ENCODE measurements at places on chromosomes 11 and 22.

GRCh38 chr11:57425565-57426438 lies 1.1 kb downstream of the SLC43A3 start:
- no peak for DNase-seq

DNA sequence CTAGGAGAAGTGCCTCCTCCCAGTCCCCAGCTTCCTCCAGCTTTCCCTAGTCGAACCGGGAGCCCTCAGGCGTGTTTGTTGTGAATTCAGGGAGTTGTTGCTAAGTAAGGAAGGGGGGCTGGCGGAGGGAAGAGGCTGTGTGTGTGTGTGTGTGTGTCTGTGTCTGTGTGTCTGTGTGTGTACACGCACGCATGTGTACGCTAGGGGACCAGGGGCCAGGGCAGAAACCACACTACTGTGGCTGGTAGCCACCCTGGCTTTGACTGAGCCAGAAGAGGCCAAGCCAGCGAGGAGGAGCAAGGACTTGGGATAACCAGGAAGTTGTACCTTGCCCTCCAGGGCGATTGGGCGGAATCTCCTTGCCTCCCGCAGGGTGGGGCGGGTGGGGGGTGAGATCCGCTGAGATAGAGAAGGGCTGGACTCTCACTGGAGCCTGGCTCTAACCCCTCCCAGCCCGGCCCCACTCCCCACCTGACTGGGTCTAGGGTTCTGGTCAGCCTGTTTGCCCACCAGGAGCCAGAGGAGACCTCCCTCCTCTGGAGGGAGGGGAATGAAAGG lies 7.5 kb downstream of the BCL9L start:
- DNase-seq: no peak

DNA sequence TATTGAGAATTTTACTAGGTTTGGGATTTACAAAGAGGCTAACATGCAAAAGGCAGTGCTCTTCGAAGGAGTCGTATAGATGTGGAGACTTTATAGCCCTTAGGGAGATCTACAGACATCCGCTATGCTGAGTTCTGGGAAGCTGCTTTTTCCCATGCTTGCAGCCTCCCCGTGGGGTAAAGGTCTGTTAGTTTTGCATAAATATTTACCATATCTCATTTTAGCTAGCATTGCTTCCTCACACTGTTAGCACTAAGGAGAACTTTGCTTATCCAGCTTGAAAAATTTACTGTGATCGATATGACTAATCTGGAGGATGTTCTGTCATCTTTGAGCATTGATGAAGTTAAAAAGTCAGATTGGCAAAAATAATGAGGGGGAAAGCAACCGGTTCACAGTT lies 18.6 kb downstream of the ARHGEF12 start:
- no peak for DNase-seq

DNA sequence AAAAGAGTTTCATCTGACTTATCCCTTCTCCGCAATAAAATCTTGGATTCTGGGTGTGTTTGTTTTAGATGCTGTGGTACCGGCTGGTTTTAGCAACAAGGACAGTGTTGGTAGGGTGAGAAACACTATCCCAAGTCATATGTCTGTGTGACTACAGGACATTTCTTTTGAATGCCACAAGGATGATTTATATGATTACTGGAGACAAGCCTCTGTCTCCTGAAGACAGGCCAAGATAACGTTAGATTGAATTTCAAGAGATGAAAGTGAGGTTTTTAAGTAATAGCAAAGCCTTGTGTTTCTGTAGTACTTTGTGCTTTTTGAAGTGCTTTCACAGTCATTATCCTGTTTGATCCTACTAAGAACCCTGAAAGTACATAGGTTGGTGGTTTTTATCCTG lies 101.6 kb downstream of the COMMD9 start:
- no peak for DNase-seq

DNA sequence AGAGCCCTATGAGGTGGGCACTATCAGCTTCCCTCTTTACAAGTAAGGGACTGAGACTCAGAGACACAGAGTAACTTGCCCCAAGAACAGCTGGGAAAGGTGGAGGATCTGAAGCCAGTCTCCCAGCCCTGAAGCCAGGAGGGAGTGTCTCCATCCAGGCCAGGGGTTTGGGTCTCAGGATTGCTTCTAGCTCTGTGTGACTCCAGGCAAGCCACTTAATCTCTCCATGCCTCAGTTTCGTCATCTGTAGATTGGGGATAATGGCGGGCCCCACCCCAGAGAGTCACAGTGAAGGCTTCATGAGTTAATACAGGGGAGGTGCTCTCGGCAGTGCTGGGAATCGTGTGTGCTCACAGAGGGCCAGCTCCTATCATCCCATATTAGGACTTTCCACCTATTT lies 10.5 kb downstream of the MAP4K2 start:
- DNase-seq: no peak

DNA sequence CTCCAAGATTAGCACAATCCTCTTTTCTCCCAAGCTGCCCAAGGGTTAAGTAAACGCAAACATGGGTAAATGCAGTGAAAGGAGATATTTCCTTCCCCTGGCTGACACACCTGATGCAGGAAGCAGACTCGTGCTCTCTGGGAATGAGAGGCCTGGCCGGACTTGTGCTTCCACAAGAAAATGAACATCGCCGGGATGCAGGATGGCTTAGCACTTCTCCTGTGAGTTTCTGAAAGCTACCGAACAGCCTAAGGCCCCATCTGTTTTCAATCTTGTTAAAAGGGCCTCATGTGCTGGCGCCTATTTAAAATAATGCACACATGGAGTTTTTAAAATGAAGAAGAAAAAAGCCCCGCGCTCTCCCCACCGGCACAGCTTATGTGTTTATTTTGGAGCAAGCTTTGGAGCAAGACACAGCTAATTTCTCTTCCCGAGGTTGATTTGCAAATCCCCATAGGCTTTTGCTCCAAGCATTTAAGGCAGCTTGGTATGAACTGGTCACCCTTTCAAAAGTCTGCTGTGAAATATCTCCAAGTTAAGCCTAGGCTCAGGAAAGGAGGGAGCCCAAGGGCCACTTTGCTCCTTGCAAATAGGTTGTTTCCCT lies 100.9 kb downstream of the SYN3 start:
- DNase-seq: no peak

GRCh38 chr11:127862406-127862805 lies 725.0 kb downstream of the ETS1 start:
- no peak for DNase-seq

- no peak for DNase-seq
Observed at GRCh38 chr11:4887591-4887990, 5.9 kb downstream of the OR51T1 start.

GRCh38 chr22:33842006-33842354 lies 78.3 kb downstream of the LARGE1 start:
- DNase-seq: no peak

- no peak for DNase-seq
Observed at GRCh38 chr11:64694821-64695365, 28.1 kb downstream of the NRXN2 start.

DNA sequence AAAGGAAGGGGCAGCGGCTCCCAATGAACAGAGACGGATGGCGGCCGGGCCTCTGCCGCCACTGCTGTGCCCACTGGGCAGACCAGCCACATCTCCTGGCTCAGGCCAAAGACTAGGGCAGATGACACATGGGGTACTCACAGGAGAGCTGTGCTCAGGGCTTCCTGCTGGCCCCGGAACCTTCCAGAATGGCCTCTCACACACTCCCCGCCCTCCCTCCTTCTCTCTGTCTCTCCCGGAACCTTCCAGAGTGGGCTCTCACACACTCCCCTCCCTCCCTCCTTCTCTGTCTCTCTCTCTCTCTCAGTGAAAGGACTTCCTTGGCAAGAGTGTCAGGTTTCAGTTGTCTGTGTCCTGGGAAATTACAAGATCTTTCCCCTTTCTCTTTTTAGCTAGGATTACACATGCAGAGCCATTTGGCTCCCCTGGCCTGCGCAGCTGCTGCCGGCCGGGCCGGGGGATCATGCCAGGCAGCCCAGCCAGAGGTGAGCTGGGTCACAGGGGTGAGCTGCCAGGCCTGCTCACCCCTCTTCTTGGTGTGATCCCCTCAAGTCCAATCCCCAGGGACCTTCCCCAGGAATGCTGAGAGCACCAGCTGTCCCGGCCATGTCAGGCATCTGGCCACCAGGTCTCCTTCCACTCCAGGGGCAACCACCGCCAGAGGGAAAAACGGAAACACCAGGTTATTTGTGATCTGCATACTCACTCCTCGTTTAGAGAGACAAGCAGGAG lies 45.3 kb upstream of the ADA2 start:
- no peak for DNase-seq

DNA sequence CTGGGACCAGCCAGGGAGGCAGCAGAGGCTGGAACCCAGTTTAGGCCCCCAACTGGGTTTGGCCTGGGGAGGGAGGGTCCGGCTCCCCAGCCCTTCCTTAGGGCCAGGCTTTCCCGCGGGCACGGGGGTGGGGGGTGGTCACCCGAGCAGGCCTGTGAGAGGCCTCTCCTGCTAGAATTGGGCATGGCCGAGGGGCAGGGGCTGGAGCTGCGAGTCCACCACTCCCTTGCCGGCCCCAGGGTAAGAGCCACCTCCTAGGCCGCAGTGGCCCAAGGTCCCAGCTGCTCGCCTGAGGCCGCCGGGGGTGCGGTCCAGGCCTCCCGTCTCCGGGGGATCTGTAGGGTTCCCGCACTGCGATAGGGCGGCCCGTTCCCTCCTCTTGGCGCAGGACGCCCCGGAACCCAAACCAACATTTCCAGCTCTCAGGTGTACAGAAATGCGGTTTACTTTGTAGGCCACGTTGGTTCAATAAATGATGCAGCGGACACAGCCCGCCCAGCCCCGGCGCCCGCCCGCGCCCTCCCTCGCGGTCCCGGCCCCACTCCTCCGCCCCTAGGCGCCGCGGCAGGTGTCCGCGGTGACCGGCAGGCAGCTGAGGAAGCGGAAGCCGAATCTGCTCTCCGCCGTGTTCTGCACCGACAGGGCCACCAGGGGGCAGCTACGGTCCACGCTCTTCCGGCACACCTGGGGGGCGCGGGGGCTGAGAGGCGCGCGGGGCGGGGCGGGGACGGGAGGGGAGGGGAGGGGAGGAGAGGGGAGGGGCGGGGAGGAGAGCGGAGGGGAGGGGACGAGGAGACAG lies 5.9 kb downstream of the LMNTD2 start:
- no peak for DNase-seq

- no peak for DNase-seq
Observed at GRCh38 chr11:9643751-9644150, 20.1 kb upstream of the SWAP70 start.

GRCh38 chr11:120977266-120978137 lies 46.4 kb upstream of the TBCEL start:
- DNase-seq: no peak

GRCh38 chr11:118442301-118442700 lies 6.0 kb downstream of the KMT2A start:
- no peak for DNase-seq

- no peak for DNase-seq
Observed at GRCh38 chr11:68012843-68013610, 2.9 kb downstream of the ALDH3B1 start.

DNA sequence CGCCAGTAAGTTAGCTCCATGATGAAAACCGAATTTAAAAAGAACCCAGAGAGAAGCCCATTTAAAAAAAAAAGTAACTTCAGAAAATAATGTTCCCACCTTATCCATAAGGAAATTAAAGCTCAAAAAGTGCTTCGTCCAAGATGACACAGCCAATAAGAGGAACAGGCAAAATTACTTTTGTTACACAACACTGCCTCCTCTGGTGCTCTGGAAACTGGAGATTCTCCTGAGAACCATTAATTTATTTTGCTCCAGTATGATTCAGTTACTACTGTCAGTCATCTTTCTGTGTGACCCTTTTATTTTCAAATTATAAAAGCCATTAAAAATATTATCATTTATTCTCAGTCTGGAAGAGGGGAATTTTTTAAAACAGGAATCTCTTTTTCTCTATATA lies 2.0 kb downstream of the IFT27 start:
- DNase-seq: no peak

GRCh38 chr11:69928975-69929374 lies 109.8 kb upstream of the FGF3 start:
- no peak for DNase-seq

GRCh38 chr11:6746626-6747025 lies 25.1 kb downstream of the OR2AG2 start:
- no peak for DNase-seq

GRCh38 chr11:113271551-113272245 lies 42.7 kb upstream of the TTC12 start:
- no peak for DNase-seq

GRCh38 chr22:31508536-31508935 lies 12.2 kb downstream of the SFI1 start:
- DNase-seq: no peak

GRCh38 chr11:73225001-73225686 lies 7.1 kb downstream of the P2RY2 start:
- DNase-seq: no peak

DNA sequence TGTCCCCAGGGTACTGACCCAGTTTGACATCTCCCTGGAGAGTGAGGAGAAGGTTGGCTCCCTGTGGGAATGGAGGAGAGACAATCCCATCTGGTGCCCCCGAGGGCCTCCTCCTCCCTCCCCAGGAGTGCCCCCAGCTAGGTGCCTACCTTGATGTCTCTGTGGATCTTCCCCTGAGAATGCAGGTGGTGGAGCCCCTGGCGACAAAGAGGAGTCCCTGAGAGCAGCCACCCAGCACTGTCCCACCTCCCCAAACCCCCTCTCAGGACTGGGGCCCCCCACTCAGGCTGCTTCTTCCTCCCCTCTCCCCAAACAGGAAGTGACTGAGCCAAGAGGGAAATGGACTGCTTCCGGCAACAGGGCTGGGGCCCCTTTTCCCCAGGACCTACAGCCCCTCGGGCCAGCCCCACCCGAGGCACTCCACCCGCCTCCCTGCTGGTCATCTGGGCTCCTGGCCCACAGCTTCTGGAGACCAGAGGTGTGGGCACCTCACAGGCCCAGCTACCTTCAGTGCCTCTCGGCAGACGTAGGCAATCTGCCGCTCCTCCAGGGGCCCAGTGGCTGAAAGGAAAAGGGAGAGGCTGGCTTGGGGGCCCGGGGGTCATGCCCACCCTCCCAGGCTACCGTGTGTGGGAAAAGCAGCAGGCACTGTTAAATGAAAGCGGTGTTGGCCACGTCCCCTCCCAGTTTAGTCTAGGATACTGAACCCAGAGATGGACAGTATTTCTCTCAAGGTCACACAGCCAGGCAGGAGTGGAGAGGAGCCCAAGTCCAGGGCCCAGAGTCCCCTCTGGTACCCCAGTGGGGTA lies 1.2 kb downstream of the MAP4K2 start:
- no peak for DNase-seq

GRCh38 chr11:69896250-69896649 lies 77.0 kb upstream of the FGF3 start:
- DNase-seq: no peak

DNA sequence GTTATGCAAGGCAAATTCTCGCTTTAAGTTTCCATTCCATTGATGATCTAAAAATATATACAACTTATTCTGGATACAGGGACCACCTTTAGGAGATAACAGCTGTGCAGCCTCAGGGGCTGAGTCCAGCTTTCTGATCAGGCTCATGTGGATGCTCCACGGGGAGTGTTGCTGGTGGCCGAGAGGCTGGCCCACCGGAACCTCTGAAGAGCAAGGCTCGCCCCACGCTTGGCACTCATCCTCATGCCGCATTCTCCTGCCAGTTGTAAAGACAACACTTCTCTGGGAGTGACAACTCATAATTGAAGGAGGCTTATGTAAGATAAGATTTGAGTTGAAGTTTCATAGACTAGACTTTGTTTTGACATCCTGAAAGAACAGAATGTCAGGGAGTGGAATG lies 123.5 kb downstream of the MPPED1 start:
- DNase-seq: no peak

- no peak for DNase-seq
Observed at GRCh38 chr11:122230385-122230755, 114.4 kb upstream of the BLID start.

Measured in Panc1 (cell line).